ENCODE measurements at places on chromosomes 16 and 17. TPM values are rescaled to one million over a fixed set of nuclear protein-coding genes. Genes with fewer than 3 reads are reported as not detected.

GRCh38 chr16:85326113-85326793 is 214.0 kb upstream of the CIBAR2 start:
- no peak for DNase-seq

DNA sequence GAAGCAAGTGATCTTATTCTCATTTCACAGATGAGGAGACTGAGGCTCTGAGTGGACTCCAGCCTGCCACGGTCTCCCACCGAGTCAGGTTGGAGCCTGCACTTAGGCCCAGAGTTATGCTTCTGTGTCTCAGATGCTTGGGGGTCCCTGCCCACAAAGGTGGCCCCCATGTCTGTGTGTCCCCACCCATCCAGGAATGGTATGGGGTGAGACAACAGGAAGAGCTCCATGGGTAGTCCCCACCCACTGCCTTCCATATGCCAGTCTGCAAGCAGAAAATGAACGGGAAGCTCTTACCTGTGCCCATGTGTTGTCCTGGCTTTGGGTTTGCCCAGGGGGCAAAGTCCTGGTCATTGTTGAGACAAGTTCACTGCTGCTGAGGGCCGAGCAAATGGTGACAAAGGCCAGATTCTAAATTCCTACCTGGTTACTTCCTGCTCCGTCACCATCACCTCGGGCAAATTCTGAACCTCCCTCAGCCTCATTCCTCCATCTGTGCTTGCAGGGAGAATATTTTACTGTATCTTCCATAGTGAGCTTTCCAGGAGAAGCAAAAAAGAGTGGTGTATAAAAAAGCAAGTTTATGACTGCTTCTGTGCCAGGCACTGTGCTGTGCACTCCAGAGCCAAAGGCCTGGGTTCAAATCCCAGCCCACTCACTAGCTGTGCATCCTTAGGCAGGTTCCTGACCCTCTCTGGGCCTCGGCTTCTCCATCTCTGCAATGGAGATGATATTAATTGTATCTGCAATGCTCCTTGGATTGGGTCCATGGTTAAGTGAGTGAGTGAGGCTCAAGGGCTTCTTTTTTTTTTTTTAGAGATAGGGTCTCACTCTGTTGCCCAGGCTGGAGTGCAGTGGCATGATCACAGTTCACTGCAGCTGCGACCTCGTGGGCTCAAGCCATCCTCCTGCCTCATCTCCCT is 9.3 kb downstream of the IL4R start:
- DNase-seq, result no peak

DNA sequence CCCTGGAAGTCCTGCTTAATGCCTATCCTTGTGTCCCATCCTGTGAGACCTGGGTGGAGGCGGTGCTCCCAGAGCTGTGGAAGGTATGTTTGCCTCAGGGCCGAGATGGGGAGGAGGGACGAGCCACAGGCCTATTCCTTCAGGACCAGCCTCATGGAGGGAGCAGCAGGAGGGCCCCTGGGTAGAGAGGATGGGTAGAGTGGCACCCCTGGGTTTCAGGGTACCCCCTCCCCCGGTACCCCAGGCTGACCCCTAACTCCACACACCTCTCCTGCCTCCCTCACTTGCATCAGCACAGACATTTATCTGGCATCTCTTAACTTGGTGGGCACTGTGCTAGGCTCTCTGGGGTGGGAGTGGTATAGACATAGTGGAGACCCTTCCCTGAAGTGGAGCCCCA is 7.1 kb downstream of the ASB16 start:
- DNase-seq, result no peak

DNA sequence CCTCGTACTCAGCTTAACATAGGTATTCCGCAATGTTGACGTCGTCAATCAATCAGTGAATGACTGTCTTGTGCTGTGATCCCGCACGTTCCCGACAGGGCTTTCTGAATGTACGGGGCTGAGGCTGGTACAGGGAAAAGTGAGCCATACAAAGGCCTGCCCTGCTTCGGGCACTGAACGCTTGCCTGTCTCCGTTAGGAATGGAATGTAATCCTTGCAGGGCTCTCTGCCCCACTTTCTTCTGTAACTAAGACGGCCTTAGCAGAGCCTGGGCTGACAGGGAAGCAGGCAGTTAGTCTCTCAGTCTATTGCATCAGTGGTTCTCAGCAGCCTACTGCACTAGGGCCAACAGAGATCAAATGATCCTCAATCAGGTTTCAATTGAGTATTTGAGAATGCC is 16.2 kb upstream of the MYH3 start:
- DNase-seq, result no peak

- DNase-seq, result no peak
Observed at GRCh38 chr17:75205793-75206163, 299 bp downstream of the NUP85 start.

- DNase-seq, result no peak
Observed at GRCh38 chr17:40651939-40652338, 4.3 kb upstream of the SMARCE1 start.

- peak; percentile 65 for DNase-seq
Observed at GRCh38 chr17:8121681-8122421, 2.1 kb downstream of the HES7 start.

DNA sequence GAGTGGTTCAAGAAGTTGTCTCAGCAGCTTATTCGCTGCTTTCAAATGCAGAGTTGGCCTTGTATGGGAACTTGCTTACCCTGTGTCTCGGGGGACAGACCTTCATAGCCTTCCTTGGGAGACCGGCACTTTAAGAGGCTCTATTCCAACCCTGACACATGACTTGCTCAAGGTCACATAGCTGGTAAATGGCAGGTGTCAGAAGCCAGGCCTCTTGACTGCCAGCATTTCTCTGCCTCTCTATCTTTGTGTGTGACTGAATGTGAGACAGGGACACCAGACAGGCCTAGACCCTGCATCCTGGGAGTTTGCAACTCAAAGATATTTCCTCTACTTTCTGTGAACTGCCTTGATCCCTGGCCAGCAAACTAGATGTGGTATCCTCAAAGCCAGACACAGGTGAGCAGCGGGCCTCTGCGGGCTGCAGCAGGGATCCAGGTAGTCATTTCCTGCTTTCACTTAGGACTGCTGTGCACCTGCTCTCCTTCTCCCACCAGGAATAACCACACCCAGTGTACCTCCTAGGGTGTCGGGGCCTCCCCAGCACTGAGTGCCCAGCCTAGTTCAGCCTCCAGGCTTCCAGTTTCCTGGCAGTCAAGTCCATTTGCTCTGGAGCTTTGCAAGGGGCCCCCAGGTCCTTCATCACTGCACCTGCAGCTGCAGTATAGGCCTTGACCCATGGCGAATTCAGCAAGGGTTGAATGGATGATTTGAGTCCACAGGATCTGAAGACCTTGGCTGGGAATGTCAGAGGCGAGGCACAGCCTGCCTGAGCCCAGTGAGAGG is 116.6 kb upstream of the TNRC6C start:
- DNase-seq, result no peak

GRCh38 chr17:16910341-16910740 is 61.6 kb downstream of the TNFRSF13B start:
- no peak for DNase-seq

DNA sequence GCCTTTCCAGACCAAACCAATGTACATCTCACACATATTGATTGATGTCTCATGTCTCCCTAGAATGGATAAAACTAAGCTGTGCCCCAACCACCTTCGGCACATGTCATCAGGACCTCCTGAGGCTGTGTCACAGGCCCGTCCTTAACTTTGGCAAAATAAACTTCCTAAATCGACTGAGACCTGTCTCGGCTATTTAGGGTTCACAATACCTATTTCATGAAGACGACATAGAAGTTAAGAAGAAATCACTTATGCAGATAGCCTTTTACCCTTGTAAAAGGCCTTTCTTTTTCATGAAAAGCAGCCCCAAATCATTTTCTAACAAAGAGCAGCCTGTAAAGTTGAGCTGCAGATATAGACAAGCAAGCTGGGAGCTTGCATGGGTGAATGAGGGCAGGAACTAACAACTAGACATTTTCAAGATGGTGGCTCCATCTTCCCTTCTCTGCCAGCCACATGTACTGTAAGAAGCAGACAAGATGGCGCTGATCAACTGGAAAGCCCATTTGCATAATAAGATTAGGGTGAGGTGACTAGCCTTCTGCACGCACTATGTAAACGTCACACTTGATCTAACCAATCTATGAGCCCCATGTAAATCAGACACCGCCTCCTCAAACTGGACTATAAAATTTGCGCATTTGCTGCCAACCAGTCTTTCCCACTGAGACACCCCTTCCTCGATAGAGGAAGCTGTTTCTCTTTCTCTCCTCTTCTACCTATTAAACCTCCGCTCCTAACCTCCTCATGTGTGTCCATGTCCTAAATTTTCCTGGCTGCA is 4.7 kb upstream of the KDM8 start:
- no peak for DNase-seq

- no peak for DNase-seq
Observed at GRCh38 chr16:85117418-85117817, 5.1 kb upstream of the CIBAR2 start.

DNA sequence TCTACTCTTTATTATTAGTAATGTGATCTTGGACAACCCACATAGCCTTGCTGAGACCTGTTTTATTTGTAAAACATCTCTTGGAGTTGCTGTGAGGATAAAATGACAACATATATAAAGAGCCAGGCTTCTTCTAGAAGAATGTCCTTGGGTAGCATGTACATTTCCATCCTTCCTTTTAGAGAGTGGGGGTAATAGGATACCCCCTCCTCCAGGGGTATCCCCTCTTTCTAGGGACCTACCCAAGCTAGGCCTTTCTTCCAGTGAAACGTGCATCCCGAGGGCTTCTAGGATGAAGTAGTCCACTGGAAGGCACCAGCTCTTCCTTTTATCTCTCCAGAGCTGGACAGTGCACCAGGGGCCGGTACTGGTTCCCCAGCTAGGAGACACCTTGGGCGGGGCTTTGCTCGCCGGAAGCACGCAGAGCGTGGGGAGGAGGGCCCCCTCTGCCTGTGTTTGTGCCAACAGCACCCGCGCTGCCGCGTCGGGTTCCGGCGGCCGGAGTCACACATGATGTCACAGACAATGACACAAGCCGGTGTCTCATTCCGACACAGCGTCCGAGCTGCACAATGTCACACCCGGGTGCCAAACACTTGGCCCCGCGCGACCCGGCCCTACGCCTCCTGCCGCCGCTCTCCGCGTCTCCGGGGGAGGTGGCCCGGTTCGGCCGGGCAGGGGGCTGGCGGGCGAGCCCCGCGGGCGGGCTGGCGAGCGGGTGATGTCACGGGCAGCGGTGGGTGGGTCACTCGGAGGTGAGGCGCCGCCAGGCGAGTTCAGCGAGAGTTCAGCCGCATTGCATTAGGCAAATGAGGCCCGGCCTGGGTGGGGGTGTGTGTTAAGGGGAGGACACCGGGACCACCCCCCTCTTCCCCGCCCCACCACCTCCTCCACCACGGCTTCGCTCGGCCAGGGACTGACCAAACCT is 23.4 kb downstream of the GJD3 start:
- DNase-seq, result peak; percentile 60

- DNase-seq, result no peak
Observed at GRCh38 chr17:81080019-81080418, 45.1 kb downstream of the BAIAP2 start.

- DNase-seq, result no peak
Observed at GRCh38 chr17:43354371-43354770, 44.4 kb upstream of the ARL4D start.

GRCh38 chr16:85221771-85222154 is 109.5 kb upstream of the CIBAR2 start:
- DNase-seq, result no peak

SDR42E2 gene
- total RNA-seq, result not detected

OR1A1 gene
- total RNA-seq, result not detected

HCRT gene
- total RNA-seq, result 0.47 TPM

CREBBP gene
- 97.6 TPM for total RNA-seq

ARL16 gene
- 53.7 TPM for total RNA-seq

ZNF19 gene
- 7.4 TPM for total RNA-seq

EPX gene
- not detected for total RNA-seq

SLC4A1 gene
- not detected for total RNA-seq
